ENCODE measurements at places on chromosomes 6 and 20. TPM values are rescaled to one million over a fixed set of nuclear protein-coding genes. Genes with fewer than 3 reads are reported as not detected.

Gene BPIFB4
- not detected for total RNA-seq

DNA sequence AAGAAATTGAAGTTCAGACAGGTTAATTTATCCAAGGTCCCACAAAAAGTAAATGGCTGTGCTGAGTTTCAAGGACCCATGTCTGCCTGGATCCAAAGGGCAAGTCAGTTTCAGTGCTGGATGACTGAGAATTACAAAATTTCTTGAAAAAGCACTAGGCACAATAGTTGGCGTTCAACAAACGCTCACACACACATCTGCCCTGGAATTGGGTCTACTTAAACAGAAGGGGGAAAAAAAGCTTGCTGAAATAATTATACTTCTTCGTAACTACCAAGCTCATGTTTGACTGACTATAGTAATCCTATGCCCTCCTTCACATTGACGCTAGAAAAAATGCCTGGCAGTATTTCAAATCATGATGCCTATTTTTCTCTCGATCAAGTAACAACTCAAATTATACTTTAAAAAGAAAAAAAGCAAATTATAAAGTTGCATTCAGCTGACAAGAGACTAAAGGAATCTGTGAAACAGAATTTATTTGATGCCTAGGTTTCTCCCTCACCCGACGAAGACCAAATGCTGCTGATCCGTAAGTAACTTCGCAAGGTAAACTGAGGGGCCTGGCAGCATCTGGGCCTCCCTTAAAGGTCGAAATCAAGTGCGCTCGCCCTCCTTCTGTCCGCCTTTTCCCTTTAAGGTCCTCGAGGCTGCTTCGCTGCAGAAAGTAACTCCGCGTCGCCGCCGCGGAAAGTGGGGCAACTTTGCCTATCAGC is 650 bp upstream of the CD2AP start:
- DNase-seq: no peak

Gene IMPG1
- total RNA-seq: not detected

- DNase-seq: no peak
Measured at GRCh38 chr6:30447237-30447636, 42.1 kb upstream of the HLA-E start.

Gene CLDN20
- not detected for total RNA-seq

Gene IL17A
- not detected for total RNA-seq

- DNase-seq: no peak
Measured at GRCh38 chr6:132971676-132972075, 157.3 kb downstream of the RPS12 start.

- no peak for DNase-seq
Measured at GRCh38 chr6:168756009-168756634, 315.1 kb downstream of the SMOC2 start.

DNA sequence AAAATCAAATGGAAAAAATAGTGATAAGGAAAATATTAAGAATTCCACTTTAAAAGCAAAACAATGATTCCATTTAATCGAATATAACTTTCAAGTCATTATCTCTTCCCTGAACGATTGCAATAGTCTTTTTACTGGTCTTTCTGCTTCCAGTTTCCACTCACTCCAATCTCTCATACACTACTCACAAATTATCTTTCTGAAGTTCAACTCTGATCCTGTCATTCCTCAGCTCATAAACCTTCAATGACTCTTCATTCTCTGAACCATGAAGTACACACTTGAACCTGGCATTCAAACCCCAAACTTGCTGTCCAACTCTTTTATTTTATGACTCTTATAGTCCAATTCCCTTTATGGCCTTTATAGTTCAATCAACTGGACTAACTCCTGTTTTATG is 304.1 kb upstream of the TCF21 start:
- DNase-seq: no peak

- DNase-seq: no peak
Measured at GRCh38 chr20:22829356-22829755, 205.8 kb upstream of the SSTR4 start.

GRCh38 chr20:62151225-62151624 is 7.7 kb downstream of the SS18L1 start:
- DNase-seq: no peak

DNA sequence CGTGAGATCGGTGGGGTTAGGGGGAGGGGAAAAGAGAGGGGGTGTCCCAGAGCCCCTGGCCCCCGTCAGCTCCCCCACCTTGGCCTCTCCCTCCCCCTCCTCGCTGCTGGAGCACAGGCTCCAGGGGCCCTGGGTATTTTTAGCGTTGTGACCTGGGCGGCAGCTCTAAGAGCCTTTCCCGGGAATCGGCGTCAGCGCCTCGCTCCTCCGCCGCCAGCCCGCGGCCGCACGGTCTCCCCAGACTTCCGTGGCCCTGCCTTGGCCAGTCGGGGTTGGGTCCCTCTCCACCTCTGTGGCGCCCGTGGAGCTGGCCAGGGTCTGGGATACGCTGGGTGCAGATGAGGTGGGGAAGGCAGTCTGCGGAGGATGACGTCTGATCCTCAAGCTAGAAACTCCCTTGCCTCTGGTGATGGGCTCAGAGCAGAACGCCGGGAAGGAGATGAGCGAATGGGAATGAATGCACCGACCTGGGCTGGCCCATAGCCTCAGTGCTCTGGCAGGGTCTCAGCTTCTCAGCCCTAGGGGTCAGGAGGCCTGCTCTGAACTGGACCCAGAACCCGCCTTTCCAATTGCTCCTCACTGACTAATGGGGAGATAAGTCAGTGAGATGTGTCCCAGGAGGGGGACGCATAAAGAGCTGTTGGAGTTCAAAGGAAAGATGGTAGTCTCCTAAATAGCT is 883 bp upstream of the DBNDD2 start:
- no peak for DNase-seq

DNA sequence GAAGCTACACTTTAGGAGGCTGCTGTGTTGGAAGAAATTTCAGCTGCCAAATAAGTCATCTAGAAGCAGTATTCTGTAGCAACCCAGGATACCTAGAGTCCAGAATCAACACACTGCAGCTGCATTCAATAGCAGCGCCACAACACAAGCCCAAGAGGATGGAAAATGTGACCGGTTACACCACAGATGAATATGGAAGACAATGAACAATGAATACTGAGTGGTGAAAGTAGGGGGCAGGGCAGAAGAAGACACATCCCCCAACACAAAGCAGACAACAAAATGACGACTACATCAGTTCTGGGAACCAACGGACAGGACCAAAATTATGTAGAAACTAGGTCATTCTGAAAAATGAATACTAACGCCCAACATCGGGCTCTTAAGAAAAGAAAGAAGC is 38.2 kb downstream of the KIF6 start:
- no peak for DNase-seq

DNA sequence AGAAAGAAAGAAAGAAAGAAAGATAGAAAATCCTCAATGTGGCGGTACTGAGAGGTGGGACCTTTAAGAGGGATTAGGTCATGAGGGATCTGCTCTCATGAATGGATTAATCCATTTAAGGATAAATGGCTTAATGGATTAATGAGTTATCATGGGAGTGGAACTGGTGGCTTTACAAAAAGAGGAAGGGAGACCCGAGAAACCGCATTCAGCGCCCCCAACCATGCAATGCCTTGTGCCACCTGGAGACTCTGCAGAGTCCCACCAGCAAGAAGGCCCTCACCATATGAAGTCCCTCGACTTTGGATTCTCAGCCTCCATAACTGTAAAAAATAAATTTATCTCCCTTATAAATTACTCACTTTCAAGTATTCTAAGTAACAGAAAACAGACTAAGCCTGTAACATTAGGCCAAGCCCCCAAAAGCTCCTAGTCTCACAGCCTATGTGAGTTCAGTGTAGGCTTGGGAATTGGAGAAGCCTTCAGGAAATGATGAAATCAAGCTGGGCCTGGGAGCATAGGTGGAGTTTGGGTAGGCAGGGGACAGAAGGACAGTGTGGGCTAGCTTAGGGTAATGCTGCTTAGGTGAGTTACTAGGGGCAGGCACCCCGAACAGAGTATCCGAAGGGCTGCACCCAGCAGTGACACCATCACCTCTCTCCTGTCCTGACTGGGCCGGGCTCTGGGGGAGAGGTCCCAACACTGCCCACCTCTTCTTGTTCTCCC is 36.2 kb upstream of the RNF24 start:
- DNase-seq: no peak

GRCh38 chr6:1240766-1241318 is 71.1 kb upstream of the FOXQ1 start:
- DNase-seq: no peak

GRCh38 chr6:70216767-70217166 is 86.1 kb downstream of the COL9A1 start:
- DNase-seq: no peak

DNA sequence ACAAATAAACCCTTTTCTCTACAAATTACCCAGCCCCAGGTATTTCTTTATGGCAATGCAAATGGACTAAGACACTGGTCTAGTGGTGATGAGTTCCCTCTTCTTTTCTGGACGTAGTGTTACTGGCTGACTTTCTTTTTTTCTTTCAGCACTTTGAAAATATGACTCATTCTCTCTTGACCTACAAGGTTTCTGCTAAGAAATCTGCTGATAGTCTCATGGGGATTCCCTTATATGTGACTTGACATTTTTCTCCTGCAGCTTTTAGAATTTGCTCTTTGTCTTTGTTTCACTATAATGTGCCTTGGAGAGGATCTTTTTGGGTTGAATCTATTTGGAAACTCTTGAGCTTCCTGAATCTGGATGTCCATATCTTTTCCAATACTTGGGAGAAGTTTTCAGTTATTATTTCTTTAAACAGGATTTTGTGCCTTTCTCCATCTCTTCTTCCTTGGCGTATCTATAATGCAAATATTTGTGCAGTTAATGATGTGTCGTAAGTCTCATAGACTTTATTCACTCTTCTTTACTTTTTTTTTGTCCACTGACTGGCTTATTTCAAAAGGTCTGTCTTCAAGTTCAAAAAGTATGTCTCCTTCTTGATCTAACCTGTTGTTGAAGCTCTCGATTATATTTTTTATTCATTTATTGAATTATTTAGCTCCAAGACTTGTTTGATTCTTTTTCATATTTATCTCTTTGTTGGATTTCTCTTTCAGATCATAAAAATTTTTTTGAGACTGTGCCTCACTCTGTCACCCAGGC is 42.2 kb upstream of the TPD52L1 start:
- no peak for DNase-seq

DNA sequence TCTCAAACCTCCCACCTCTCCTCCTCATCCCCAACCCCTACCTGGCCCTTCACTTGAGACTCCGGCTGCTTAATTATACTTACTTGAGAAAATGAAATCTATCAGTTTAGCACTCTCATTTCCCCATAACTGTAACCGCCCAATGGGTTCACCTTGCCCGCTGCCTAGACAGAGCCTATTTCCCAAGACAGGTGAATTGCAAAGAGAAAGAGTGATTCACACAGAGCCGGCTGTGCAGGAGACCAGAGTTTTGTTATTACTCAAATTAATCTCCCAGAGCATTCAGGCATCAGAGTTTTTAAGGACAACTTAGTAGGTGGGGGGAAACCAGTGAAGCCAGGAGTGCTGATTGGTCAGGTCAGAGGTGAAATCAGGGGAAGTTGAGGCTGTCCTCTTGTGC is 301.4 kb upstream of the CDYL start:
- DNase-seq: no peak

DNA sequence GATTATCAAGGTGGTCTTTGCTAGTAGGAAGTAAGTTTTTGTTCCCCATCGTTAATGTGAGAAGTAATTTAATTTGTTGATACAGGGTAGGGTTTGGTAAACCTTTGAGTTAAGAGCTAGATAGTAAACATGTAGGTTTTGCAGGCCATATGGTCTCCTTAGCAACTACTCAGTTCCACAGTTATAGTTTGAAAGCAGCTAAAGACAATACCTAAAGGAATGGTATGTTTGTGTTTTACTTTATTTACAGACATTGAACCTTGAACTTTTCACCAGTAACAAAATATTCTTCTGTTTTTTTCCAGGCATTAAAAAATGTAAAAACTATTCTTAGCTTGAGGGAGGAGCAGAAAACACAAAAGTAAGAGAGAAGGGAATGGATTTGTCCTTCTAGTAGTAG is 1.7 kb downstream of the CAP2 start:
- no peak for DNase-seq

DNA sequence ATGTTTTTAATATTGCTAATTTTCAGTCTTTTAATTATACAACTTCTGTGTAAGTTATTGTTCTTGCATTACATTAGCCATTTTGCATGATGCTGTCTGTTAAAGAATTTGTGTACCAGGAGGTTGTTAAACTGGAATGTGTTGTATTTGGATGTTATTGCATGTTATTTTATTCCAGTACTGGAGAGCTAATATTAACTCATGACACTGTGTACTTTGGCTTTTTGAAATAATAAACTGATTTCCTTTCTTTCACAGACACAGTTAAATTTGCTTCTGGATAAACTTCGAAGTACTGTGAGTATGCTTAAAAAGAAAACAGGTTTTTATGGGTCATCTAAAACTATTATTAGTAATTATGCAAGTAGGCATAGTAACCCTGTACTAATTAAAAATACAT is 121.3 kb downstream of the MYO6 start:
- no peak for DNase-seq

DNA sequence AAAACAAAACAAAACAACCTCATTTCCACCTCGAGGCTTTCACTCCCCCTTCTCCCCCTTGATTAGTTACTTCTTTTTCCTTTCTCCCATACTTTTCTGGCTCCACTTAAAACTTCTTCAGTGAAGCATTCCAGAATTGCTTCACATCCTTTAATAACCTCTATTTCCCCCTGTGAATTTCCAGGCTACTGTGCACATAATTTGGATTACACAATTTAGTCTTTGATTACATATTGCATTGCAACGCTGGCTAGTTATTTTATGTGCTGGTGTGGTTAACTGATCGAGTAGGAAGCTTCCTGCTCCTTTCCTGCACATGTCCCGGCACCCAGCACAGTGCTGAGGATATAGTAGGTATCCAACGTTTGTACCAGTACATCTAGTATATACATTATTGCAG is 28.1 kb upstream of the EEF1E1 start:
- no peak for DNase-seq

DNA sequence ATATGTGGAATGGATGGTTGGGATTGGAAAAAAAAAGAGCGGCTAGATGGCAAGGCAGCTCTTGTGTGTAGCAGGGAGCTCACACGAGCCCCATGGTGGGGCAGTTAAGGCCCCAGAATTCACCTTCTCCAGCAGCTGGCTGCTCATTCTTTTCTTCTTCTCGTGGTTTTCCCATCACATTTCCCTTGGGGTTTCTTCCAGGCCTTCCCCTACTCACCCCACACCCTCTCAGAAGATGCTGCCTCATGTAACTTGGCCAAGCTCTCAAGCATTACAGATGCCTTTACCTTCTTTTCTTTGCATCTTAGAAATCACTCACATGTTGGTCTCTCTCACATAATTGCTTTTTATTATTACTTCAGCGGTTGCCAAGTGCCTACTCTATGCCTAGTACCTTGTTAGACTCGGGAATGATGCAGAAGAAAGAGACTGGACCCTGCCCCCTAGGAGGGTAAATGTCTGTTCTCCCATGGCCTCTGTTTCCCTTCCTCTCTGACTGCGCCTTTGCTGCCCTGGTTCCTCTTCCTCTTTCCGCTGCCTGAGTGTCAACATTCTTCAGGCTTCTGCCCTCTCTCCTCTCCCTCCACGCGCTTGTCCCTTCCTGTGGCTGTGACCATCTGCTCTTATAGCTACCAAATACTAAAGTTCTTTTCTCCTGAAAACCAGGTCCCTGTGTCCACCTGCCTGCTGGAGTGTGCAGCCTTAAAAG is 28.6 kb downstream of the PPARD start:
- no peak for DNase-seq

GRCh38 chr6:30483677-30484279 is 5.5 kb upstream of the HLA-E start:
- peak; percentile 62 for DNase-seq

Data from A172 (cell line).